ENCODE measurements at places on chromosomes 16 and 17.

GRCh38 chr17:72774236-72774635 lies 318.3 kb downstream of the SLC39A11 start:
- no peak for DNase-seq

DNA sequence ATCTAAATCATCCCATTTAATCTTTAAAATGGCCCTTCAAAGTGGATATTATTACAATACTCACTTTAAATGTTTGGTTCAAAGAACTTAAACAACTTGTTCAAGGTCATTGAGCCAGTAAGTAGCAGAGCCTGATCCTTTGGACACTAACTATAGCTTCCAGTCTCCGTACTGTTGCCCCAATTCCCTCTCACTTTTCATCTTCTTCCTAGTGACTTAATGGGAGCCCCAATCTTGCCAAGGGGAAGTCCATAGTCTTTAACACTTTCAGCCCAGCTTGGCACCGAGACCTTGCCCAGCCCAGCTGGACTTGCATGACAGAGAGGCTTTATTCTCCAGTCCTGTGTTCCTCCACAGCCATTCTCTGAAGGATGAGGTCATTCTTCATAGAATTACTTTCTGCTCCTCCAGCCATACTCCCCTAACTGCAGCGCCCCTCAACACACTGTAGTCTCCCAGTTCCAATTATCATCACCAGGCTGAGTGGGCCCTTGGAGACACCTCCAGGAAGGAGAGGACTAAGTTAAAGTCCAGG lies 49.2 kb upstream of the NLK start:
- no peak for DNase-seq

DNA sequence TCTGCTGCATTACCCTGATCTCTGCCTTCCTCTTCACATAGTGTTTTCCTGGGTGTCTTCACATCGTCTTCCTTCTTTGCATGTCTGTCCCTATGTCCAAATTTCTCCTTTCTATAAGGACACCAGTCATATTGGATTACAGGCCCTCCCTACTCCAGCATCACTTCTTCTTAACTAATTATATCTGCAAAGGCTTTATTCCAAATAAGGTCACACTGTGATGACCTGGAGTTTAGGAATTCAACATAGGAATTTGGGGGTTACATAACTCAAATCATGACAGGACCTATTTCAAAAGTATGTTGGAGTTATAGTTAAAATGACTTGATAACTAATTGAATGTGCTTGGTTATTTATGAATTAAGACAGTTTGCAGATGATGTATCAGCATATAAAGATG lies 490.5 kb upstream of the ERCC4 start:
- DNase-seq, result no peak

- DNase-seq, result no peak
Observed at GRCh38 chr16:66651474-66651765, 45.1 kb downstream of the CMTM4 start.

- no peak for DNase-seq
Observed at GRCh38 chr17:45997624-45998023, 1.4 kb upstream of the STH start.

- DNase-seq, result no peak
Observed at GRCh38 chr17:76131051-76131691, 9.9 kb downstream of the FOXJ1 start.

DNA sequence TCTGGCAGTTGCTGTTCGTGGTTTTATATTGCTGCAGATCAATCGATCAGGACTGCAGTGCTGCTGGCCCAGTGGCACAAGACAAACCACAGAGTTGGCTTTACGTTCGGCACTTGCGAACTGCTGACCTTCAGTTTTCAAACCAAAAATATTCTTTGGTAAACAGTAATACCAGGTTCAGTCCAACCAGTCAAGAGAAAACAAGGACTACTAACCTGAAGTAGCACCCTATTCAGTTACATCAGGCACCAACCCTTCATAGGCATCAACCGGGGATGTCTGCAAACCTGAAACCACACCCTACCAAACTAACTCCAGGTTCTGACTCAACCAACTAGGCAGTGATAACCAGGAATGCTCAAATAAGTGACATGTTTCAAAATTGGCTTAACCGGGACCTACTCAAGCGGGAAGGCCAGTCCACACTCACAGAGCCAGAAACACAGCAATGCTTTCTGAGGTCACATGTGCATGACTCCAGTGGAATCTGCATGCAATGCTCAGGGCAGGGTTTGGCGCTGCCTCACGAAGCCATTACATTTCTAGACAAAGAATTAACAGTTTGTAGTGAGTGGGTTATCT lies 91.1 kb downstream of the SMG6 start:
- no peak for DNase-seq

- DNase-seq, result no peak
Observed at GRCh38 chr17:17398943-17399926, 77.6 kb upstream of the MED9 start.

GRCh38 chr17:56358651-56359050 lies 205.4 kb downstream of the ANKFN1 start:
- DNase-seq, result no peak
